ENCODE measurements at places on chromosomes 16 and 17.
A peak's percentile ranks its signal among the peaks of the same experiment; 100 is the strongest.

DNA sequence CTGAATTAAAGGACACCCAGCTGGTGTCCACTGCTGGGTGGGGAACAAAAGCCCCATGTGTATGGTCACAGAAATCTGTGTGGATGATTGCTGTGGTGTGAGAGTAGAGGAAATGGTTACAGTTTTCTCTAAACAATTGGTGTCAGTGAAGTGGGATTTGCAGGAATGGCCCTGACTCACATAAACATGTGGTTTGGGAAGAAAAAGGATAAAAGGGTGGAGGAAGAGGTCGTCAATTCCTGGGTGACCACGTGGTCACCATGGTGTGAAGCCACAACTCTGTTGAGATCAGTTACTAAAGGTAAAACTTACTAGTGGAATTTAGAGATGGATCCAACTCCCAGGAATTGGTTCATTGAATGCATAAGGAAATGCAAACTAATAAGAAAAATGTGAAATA, 3.6 kb upstream of the TUBG2 start:
- no peak for DNase-seq

- no peak for DNase-seq
Observed at GRCh38 chr17:65173976-65174683, 37.0 kb downstream of the RGS9 start.

DNA sequence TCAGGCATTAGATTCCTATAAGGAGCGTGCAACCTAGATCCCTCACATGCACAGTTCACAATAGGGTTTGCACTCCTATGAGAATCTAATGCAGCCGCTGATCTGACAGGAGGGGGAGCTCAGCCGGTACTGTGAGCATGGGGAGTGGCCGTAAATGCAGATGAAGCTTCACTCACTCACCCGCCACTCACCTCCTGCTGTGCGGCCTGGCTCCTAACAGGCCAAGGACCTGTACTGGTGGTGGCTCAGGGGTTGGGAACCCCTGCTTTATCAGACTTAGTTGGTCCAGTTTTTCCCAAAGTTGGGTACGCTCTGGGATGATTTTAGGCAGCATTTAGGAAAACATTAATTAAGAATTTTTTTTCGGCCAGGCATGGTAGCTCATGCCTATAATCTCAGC, 103.8 kb downstream of the MARF1 start:
- DNase-seq, result no peak

- no peak for DNase-seq
Observed at GRCh38 chr16:51651061-51651466, 500.0 kb upstream of the SALL1 start.

- DNase-seq, result peak; percentile 62
Observed at GRCh38 chr17:42050393-42051012, at the start of gene C17orf113. Gene C17orf113 (minus strand): TSS chr17:42050601. CDS start chr17:42043376, 7,225 bp downstream.

GRCh38 chr17:19023209-19023999, 18.8 kb upstream of the FAM83G start:
- DNase-seq, result no peak

DNA sequence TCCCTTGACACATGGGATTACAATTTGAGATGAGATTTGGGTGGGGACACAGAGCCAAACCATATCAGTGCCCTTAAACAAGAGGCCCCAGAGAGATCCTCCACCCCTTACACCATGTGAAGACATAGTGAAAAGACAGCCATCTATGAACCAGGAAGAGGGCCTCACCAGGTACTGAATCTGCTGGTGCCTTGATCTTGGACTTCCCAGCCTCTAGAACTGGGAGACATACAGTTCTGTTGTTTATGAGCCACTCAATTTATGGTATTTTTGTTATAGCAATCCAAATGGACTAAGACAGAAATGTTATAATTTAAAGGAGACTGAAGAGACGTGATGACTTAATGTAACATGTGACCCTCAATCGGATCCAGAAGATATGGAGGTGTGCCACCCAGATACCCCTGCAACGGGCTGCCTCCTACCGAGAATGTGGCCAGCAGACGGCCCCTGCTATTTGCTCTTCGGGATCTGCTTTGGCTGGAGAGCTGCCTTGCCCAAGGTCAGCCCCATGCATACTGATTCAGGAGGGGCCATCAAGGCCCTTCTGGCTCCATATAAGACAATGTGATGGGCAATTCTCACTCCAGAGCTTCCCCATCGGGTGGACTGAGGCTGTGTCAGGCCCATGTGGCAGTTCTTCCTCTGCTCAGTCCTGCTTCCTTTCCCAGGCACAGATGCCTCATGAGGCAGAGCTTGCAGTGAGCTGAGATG, 80.6 kb downstream of the NETO2 start:
- DNase-seq, result no peak

DNA sequence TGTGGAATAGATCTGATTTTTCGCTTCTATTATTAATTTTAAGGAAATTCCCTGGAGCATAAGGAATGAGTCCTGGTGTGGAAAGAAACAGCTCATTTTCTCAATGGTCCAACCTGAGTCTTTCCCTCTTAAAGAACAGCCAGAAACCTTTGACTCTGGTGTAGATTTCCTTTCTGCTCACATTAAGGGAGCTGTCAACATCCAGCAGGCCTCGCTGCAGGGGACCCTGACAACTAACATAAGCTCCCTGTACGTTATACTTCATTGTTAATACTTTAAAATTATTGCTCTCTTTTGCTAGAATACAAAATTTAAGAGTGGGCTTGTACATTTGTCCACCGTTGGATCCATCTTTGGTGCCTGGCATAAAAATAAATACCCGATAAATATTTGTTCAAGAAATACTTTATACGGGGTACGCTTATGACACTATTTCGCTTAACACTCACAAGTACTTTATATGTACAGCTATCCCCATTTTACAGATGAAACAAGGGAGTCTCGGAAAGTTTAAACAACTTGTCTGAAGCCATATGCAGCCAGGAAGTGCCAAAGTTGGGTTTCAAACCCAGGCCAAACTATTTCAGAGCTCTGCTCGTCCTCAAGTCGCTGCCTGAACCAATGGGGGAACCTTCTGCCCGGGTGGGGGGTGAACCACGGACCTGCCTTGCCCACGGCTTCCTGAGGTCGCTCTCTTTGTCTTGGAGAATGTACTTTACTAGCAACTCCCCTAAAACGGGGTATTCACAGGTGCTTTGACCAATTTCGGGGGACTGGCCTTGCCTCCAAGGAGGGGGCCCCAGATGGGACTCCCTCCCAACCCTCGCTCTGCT, 611 bp downstream of the SMARCE1 start:
- DNase-seq, result peak; percentile 45

DNA sequence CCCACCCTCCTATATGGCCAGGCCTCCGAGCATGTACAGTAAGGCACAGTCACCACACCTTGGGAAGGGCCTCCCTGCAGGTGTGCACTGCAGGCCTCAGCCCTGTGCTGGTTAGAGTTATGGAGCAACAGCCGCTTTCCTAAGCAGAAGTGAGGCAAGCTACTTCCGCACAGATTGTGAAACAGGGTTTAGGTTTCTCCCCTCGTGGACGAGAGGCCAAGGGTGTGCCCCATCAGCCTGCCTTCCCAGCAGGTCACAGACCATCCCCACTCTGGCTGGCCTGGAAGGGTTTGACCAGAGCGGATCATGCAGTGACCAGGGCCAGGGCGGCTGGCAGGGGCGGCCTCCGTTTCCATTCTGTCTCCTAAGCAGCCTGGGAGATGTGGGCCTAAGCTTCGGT, 4.7 kb downstream of the MSRB1 start:
- DNase-seq, result no peak

GRCh38 chr17:47700471-47701449, 6.8 kb downstream of the TBKBP1 start:
- DNase-seq, result no peak

Data from activated CD8-positive, alpha-beta memory T cell treated with anti-CD3 and anti-CD28 coated beads, Interleukin-2, amount 50 U/mL, for 4 hours (primary cell).